ENCODE measurements at places on chromosomes 13 and 19.

DNA sequence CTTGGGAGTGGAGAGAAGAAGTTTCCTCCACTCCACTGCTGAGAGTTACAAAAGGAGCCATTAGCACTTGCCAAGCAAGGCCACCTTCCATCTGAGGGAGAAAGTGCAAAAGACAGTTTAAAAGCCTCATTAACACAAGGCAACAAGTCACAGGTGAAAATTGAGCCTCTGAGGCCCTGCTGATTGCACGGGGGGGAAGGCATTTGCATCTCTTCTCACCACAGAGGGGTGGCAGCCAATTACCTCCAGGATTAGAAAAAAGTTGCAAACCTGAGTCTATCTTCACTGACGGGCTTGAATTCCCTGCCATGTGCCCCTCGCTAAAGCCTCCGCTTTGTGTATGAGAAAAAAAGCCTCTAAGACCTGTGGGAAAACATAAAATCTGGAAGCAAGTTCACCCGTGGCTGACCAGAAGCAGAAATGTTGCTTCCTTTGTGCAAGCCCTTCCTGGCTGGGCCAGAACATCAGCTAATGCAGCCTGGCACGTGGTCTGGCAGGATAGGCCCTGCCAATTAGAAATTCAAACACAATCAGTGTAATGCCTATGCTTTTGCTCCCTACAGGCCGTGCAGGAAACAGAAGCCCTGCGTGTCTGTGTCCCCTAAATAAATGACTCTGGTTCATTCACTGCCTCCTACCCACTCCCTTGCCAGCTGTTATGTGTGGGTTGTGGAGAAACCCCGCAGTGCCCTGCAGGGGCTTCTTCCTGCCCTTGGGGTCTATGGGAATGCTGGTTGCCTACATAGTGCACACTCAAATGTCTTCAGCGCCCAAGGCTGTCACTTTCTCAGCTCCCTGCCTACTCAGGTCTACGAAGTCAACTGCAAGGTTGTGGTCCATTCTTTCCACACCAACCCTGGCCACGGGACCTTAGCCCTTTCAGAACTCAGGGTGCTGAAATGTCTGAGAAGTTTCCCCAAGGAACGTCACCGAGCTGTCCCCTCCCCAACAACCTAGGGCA is 150.2 kb downstream of the UQCRFS1 start:
- no peaks in the 10 kb centered on the region for H3K36me3 ChIP-seq
- H3K4me1 ChIP-seq = no peaks in the 10 kb centered on the region
- H3K27me3 ChIP-seq = peaks cover 24% of the 10 kb centered on the region
- no peak overlapping the region for H3K4me3 ChIP-seq
- DNase-seq = no peak

GRCh38 chr19:42412227-42412626 is 15.0 kb downstream of the LIPE start:
- H3K27me3 ChIP-seq = no peaks in the 10 kb centered on the region
- no peak overlapping the region for H3K27ac ChIP-seq
- no peak for DNase-seq
- peaks cover 68% of the 10 kb centered on the region for H3K36me3 ChIP-seq

DNA sequence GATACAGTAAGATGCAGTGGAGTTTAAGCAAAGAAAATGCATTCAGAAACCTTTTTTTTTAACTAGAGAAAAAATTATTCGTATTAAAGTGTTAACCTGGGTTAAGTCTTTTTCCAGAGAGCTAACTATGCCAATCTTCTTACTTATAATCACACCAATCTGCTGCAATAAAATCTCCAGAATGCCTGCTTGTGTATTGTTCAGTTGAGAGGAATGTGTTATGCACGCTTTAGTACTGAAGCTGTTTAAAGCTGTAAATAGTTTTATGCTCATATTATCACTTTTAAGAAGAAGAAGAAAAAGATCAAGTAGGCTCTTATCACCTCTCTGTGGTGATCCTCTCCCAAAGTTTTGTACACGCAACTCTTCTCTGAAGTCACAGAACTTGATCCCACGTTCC is 528.7 kb downstream of the RFC3 start:
- H3K36me3 ChIP-seq = no peaks in the 10 kb centered on the region
- H3K27ac ChIP-seq = no peak overlapping the region
- DNase-seq = no peak
- no peaks in the 10 kb centered on the region for H3K4me1 ChIP-seq

- no peaks in the 10 kb centered on the region for H3K27me3 ChIP-seq
- H3K36me3 ChIP-seq = no peaks in the 10 kb centered on the region
- DNase-seq = no peak
Observed at GRCh38 chr13:59679254-59679653, 484.5 kb downstream of the DIAPH3 start.

- DNase-seq = no peak
- H3K27ac ChIP-seq = no peak overlapping the region
- H3K4me1 ChIP-seq = peaks cover 17% of the 10 kb centered on the region
- H3K27me3 ChIP-seq = peaks cover 9% of the 10 kb centered on the region
- no peak overlapping the region for H3K4me3 ChIP-seq
Observed at GRCh38 chr13:30851697-30852096, 54.4 kb upstream of the MEDAG start.

DNA sequence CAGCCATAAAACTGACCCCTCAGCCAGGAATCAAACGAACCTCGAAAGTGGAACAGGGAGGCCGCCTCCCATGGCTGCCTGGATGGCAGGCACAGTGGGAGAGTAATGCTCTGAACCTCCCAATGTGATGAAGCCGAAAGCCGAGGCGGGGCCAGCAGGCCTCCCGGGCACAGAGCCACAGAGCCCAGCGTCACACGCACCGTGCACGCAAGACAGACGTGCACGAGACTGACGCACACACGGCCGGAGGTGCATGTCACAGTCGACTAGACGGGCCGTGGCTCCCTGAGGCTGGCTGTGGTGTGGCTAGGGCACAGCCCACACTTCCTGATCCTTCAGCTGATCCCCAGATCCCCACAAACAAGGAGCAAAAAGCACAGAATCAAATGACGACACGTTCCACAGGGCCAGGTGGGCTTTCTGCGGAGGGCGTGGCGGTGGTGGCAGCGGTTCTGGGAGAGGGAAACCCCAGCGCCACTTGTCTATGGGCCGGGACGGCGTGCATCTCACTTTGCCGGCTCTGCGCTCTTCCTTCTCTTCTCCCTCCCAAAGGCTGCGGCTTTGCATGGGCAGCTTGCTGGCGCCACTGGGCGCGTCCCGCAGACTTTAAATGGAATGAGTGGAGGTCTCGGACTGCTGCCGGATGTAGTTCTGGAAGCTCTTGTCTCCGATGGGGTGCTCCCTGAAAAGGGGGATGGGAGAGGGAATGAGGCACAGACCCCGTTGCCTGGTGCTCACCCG is 5.0 kb upstream of the C13orf46 start:
- H3K27ac ChIP-seq = no peak overlapping the region
- H3K27me3 ChIP-seq = no peaks in the 10 kb centered on the region
- no peak for DNase-seq
- peaks cover 81% of the 10 kb centered on the region for H3K36me3 ChIP-seq
- peaks cover 2% of the 10 kb centered on the region for H3K4me1 ChIP-seq

- H3K27me3 ChIP-seq = no peaks in the 10 kb centered on the region
- DNase-seq = no peak
- no peaks in the 10 kb centered on the region for H3K4me1 ChIP-seq
- H3K4me3 ChIP-seq = no peak overlapping the region
Observed at GRCh38 chr13:107830804-107831203, 384.5 kb downstream of the LIG4 start.

- no peak overlapping the region for H3K27ac ChIP-seq
- peaks cover 29% of the 10 kb centered on the region for H3K4me1 ChIP-seq
- no peak for DNase-seq
- no peak overlapping the region for H3K4me3 ChIP-seq
Observed at GRCh38 chr13:50370303-50370950, 355.2 kb downstream of the KCNRG start.

- peak overlapping the region; percentile 85 for H3K27ac ChIP-seq
- H3K4me1 ChIP-seq = peaks cover 23% of the 10 kb centered on the region
Observed at GRCh38 chr19:45630463-45630862, 8.7 kb downstream of the EML2 start.

DNA sequence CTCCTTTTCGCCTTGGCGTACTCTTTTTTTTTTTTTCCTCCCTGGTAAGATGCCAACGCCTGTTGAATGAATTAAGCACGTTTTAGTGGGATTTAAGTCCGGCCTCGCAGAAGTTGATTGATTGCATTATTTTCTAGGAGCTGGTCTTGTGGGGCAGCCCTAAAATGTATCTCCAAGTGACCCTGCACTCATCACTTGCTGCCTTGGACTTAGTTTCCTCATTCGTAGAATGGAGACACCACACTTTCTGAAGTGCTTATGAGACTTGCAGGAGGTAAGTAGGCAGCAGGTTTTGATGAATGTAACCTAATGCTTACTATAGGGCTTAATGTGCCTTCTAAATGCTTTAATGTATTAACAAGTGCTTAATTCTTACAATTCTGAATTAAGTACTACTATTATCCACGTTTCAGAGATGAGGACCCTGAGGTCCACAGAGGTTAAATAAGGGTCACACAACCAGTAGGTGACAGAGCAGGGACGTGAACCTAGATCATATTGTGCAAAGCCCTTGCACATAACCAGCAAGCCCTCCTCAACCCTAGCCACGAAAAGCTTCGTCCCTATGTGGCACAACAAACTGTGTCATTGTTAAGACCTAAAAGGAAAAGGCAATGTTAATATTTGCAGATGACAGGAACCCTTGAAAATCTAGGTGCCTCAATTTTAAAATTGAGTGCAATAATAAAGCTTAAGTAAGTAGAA is 514 bp upstream of the ARGLU1 start:
- peaks cover 53% of the 10 kb centered on the region for H3K4me1 ChIP-seq
- peak overlapping the region; percentile 98 for H3K27ac ChIP-seq
- DNase-seq = no peak

- peaks cover 8% of the 10 kb centered on the region for H3K4me1 ChIP-seq
- no peaks in the 10 kb centered on the region for H3K27me3 ChIP-seq
- peaks cover 27% of the 10 kb centered on the region for H3K36me3 ChIP-seq
- no peak for DNase-seq
- no peak overlapping the region for H3K4me3 ChIP-seq
Observed at GRCh38 chr19:46985542-46986415, 33.9 kb upstream of the NPAS1 start.

GRCh38 chr19:33303791-33304345 is 1.5 kb upstream of the CEBPA start:
- no peak overlapping the region for H3K4me3 ChIP-seq
- peaks cover 3% of the 10 kb centered on the region for H3K4me1 ChIP-seq
- no peaks in the 10 kb centered on the region for H3K36me3 ChIP-seq
- peaks cover 54% of the 10 kb centered on the region for H3K27me3 ChIP-seq
- no peak for DNase-seq
- H3K27ac ChIP-seq = no peak overlapping the region

GRCh38 chr19:35062942-35063341 is 21.4 kb downstream of the HPN start:
- peaks cover 22% of the 10 kb centered on the region for H3K4me1 ChIP-seq
- H3K36me3 ChIP-seq = no peaks in the 10 kb centered on the region
- no peak overlapping the region for H3K27ac ChIP-seq
- H3K4me3 ChIP-seq = no peak overlapping the region
- no peak for DNase-seq

DNA sequence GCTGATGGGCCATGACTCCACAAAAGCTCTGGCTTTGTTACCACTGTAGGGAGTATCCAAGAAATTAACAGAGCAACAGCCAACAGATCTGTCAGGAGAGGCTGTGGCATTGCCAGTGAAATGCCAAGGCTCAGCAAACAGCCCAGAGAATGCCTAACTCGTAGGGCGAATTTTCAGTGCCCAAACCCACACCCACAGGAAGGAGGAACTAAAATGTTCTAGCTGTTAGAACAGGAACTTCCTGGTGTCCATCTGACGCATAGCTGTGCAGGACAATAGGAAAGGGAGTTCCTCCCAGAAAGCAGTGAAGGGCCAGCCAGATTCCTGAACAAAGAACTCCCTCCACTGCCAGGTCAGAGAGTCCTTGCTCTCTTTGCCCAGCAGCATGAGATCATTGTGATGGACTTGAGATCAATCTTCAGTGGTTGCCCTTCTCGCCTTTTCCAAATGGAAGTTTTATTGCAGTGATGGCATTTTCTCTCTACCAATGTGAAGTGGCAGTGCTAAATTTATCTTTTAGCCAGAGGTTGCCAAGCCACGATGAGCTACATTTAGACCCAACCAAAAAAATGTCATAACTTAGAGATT is 224.2 kb upstream of the STARD13 start:
- no peaks in the 10 kb centered on the region for H3K27me3 ChIP-seq
- H3K4me3 ChIP-seq = no peak overlapping the region
- H3K27ac ChIP-seq = no peak overlapping the region
- no peak for DNase-seq

- no peak overlapping the region for H3K4me3 ChIP-seq
- H3K4me1 ChIP-seq = no peaks in the 10 kb centered on the region
- no peak for DNase-seq
- H3K27me3 ChIP-seq = peaks cover 29% of the 10 kb centered on the region
- no peak overlapping the region for H3K27ac ChIP-seq
Observed at GRCh38 chr13:97583907-97584497, 150.0 kb downstream of the RAP2A start.

- H3K4me3 ChIP-seq = no peak overlapping the region
- H3K36me3 ChIP-seq = peaks cover 19% of the 10 kb centered on the region
Observed at GRCh38 chr13:113050734-113051431, 54.7 kb upstream of the F7 start.

DNA sequence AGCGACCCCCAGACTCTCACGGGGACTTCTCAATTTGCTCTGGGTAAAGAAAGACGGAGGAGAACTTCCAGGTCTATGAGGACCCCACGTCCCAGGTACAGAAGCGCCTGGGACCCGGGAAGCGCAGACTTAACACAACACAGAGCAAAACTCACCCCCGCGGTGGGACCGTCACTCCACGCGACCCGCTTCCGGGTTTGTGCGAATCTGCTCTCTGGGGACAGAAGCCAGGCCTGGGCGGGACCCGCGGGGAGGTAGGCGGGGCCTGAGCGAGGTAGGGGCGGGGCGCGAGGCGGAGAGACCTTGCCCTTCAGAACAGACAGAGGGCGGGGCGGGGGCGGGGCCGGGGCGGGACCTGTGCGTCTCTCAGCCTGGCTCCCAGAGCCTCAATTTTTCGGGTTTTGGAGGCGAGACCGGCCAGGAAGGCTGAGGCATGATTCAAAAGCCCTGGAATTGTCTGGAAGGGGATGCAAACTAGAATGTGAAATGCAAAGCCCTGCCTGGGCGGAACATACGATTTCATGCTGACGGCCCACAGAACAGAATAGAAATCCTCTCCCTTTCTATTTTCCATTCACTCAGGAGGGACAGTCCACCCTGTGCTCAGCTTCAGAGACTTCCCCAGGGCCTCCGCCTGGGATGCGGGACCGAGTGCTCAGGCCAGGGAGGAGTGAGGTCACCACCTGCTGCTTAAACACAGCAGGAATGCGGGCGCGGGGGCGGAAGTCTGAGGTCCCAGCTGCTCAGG is 19.3 kb upstream of the ZNF888 start:
- peaks cover 52% of the 10 kb centered on the region for H3K36me3 ChIP-seq
- no peaks in the 10 kb centered on the region for H3K27me3 ChIP-seq
- peak; percentile 97 for DNase-seq
- peaks cover 24% of the 10 kb centered on the region for H3K4me1 ChIP-seq
- H3K4me3 ChIP-seq = peak overlapping the region; percentile 88

GRCh38 chr13:31849206-31849605 is 109.9 kb downstream of the RXFP2 start:
- peaks cover 39% of the 10 kb centered on the region for H3K27me3 ChIP-seq
- H3K27ac ChIP-seq = no peak overlapping the region
- no peak overlapping the region for H3K4me3 ChIP-seq
- no peaks in the 10 kb centered on the region for H3K36me3 ChIP-seq
- no peak for DNase-seq

GRCh38 chr13:90336507-90336906 is 1011.0 kb upstream of the MIR17HG start:
- DNase-seq = no peak
- H3K4me1 ChIP-seq = no peaks in the 10 kb centered on the region
- H3K27ac ChIP-seq = no peak overlapping the region
- H3K4me3 ChIP-seq = no peak overlapping the region
- H3K27me3 ChIP-seq = no peaks in the 10 kb centered on the region

All from activated T-cell treated with anti-CD3 and anti-CD28 coated beads, Interleukin-2, amount 50 U/mL, for 24 hours (primary cell).